Fibroblast of the conjunctiva (primary cell): ENCODE measurements at places on chromosomes 12 and 14.
A peak's percentile ranks its signal among the peaks of the same experiment; 100 is the strongest.

GRCh38 chr14:33484264-33484663, 466.6 kb downstream of the EGLN3 start:
- DNase-seq, result no peak

DNA sequence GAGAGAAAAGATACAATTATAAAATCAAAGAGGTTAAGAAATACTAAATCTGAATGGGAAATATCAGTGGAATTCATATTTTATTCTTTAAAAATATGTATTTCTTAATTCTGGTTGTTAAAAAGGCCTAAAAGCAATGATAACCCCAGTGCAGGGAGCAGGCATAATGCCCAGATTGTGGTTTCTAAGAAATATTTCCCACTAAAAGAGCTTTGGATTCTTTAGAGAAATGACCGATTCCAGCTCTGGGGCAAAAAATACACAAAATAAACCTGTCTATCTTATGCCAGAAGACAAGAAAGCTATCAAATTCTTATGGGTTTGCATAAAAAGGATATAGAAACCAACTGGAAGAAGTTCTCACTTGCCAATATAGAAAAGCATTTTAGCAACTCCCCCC, 71.6 kb downstream of the PDE6H start:
- no peak for DNase-seq

DNA sequence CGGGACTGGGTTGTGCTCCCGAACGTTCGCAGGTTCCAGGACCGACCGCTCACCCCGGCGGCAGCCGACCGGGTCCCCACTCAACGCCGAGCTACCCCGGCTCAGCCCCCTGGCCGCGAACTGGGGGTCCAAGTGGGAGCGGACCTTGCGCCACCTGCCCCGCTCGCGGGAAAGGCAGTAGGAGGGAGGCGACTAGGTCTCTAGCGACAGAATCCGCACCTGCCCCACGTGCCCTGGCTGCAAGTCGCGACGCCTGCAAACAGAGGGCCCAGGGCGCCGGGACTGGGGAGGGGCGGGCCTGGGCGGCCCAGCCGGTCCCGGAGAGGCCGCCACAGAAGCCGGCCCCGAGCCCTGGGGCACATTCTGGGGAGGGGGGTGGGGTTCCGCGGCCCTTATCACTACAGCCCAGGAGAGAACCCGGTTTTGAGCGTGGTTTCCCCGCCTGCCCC, 239.2 kb upstream of the CPNE8 start:
- no peak for DNase-seq

- DNase-seq, result no peak
These were observed 26.9 kb downstream of the PPM1A start for GRCh38 chr14:60275932-60276331.

GRCh38 chr12:66599816-66600215, 79.1 kb downstream of the GRIP1 start:
- DNase-seq, result no peak

GRCh38 chr12:22576473-22576872, 32.1 kb upstream of the C2CD5 start:
- DNase-seq, result no peak

GRCh38 chr14:105469456-105470349, 4.9 kb upstream of the CRIP2 start:
- no peak for DNase-seq

DNA sequence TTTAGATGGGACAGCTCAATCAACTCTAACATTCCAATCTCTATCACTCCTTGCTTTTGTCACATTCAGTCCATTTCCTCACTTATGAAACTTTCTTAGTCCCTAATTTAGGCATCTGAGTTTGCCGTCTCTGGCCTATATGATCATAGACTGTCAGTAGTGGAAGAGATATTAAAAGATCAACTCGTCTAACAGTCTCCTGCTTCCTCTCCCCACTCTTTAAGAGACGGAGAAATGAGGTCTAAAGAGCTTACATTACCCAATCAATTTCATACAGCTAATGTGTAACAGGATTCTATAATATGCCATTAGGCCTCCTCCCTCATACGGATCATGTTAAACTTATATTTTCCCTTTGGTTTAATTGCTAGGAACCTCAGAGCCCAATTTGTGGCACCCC, 6.5 kb upstream of the ATP23 start:
- no peak for DNase-seq

DNA sequence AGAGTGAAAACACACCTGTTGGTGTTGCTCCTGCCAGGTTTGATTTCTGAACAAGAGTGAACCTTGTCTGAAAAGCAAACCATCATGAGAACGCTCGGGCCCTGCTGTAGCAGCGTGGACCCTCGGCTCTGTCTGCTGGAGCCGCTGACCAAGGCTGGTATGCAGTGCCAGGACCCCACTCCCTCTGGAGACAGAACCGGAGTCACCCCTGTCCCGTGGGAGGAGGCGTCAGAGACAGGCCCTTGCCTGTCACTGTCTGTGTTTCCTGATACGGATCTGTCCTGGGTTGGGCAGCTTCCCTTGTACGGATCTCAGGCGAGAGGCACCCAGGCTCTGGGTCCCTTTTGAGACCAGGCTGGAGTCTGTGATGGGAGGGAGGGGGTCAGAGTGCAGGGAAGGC, 111.6 kb downstream of the ADGRD1 start:
- no peak for DNase-seq

GRCh38 chr14:21278632-21279031, 1.3 kb upstream of the RPGRIP1 start:
- DNase-seq, result no peak

GRCh38 chr12:5691943-5692342, 253.1 kb downstream of the ANO2 start:
- DNase-seq, result no peak

DNA sequence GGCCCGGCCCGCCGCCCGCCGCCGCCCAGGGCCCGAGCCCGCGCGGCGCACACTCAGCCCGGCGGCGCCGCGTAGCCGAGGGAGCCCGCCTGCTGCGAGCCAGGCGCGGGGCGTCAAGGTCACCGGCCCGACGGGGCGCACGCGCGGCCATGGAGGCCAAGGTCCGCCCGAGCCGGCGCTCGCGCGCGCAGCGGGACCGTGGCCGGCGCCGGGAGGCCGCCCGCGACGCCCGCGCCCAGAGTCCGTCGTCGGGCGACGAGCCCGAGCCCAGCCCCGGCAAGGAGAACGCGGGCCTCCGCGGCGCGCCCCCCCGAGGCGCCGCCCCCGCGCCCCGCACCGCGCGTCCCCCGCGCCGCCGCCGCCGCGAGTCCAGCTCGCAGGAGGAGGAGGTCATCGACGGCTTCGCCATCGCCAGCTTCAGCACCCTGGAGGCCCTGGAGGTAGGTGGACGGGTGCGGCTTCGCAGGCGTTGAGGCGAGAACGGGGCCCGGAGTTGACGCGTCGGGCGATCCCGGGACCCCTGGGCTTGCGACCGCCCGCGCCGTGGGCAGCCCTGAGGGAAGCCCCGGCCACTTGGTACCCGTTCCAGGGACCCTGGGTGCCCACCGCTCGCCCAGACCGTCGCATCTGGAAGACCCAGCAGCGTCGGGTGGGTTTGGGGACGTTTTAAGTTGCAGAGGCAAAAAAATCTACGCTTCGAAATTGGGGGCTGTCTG, 629 bp downstream of the FBRSL1 start:
- no peak for DNase-seq

DNA sequence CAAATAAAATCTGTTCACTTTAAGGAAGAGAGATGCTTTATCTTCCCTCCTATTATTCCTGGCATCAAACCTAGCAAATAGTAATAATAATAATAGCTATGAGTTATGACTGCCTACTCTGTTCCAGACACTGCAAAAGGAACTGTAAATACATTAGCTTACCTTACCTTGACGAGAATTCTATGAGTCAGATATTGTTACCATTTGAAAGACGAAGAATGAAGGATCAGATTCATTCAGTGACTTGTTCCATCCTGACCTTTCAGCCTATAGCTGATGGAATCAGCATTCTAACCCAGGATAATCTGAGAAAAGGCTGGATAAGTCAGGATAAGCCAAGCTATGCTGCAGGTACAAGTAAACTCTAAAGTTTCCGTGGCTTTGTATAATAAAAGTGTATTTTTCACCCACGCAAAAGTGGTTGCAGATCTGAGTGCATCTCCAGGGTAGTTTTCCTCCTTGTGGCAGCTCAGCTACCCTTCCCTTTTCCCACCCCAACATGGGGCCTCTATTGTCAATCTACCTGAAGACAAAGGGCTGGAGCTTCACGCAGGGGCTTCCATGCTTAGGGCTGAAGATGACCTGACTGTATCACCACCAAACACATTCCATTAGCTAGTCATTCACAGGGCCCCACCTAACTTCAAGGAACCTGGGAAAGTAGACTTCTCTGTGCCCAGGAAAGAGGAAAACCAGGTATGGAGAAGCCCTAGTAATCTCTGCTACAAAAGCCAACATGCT, 57.2 kb upstream of the CCND2 start:
- DNase-seq, result no peak

- DNase-seq, result peak; percentile 85
These were observed 13.0 kb downstream of the PLEKHG6 start for GRCh38 chr12:6323340-6323994.

GRCh38 chr12:104764225-104765091, 193.6 kb downstream of the SLC41A2 start:
- no peak for DNase-seq

- DNase-seq, result peak; percentile 84
These were observed at the start of gene SAMD4A for GRCh38 chr14:54566410-54567223. Gene SAMD4A, plus strand, starts transcription at chr14:54567128. Its CDS starts 789 bp downstream, at chr14:54567917.

GRCh38 chr14:33631021-33631420, 319.9 kb downstream of the EGLN3 start:
- no peak for DNase-seq

GRCh38 chr12:91620992-91621391, 438.4 kb upstream of the DCN start:
- DNase-seq, result no peak

- no peak for DNase-seq
These were observed 16.3 kb upstream of the BEGAIN start for GRCh38 chr14:100603341-100604120.

DNA sequence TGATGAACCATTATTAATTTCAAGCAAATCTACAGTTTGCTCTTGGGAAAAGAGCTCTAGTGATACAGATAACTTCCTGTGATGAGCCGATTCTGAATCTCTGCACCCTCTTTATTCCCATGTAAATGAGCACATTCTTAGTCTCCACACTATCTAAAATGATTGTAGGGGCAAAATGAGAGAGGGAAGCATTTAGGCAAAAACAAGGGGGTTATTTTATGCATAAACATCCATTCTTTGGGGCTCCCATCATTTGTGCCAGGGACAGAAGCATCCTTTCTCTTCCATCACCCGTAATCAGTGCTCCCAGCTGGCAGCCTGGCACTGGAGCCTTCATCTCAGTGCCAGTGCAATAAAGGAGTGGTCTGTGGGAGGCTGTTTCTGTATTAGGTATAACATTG, 1.7 kb upstream of the GPD1 start:
- DNase-seq, result no peak

DNA sequence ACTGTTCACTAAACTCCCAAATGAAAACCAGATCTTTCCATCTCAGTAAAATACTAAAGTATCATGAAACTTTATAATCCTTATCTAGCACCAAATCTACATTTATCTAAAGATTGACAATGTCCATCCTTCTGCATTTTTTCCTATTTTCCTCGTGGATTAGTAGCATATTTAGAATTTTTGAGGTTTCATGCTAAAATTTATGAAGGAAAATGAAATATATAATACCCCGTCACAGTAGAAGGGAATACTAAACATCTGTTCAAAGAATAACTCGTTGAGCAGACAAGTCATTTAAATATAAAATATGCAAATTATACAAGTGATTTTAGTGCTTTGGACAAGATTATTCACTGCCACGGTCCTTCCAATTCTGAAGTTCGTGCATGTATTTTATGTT, 122.7 kb upstream of the SLCO1C1 start:
- DNase-seq, result no peak

DNA sequence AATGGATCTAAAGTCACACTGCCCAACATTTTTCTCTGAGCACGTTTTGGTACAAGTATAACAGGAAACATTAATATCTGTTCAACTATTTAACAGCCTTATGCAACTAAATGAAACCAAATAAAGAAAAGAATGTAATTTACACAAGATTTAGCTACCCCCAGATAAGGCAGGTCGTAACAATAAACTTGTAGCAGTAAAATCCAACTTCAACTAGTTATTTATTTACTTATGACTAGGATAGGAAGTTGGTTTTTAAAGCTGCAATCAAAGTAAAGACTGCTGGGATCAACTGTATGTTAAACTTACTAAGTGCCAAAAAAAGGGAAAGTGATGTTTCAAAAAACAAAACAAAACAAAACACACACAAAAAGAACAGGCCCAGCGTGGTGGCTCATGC, 30.9 kb downstream of the FERMT2 start:
- DNase-seq, result no peak

DNA sequence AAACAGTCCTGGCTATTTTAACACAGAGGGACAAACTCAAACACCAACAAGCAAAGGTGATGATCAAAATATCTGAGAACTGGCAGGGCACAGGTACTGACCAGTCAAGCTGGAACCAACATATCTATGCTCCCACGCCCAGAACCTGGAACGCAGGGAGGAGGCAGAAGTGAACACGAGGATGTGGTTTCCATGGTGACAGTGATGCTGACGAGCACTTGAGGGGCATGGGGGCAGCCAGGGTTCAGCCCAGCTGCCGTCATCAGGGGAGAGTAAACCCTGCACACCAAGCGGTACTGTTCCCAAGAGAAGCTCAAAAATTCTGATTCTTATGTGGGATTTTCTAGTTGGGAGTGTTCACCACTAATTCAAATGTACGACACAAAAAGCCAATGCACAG, 113.6 kb upstream of the SFSWAP start:
- DNase-seq, result no peak

DNA sequence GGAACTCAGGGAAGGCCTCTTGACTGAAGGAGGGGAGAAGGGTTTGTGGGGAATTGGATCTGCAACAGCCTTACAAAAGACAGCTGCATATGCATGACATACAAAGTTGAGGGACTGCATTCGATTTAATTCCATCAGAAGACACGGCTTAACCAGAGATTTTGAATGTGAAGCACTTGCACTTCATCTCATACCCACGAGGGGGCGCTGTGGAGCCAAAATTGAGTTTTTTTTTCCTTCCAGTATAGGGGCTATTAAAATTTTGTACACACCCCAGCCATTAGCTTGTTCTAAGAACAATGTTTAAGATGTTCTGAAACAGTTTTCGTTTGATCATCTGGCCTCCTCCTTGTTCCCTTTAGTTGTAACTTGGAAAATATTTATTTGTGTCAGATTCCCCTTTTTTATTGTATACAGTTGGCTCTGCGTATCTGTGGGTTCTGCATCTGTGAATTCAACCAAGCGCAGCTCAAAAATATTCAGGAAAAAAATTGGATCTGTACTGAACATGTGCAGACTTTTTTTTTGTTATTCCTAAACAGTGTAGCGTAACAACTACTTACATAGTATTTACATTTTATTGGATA, 1.6 kb downstream of the SUDS3 start:
- peak; percentile 30 for DNase-seq
